ENCODE measurements at places on chromosomes 6 and 20.

DNA sequence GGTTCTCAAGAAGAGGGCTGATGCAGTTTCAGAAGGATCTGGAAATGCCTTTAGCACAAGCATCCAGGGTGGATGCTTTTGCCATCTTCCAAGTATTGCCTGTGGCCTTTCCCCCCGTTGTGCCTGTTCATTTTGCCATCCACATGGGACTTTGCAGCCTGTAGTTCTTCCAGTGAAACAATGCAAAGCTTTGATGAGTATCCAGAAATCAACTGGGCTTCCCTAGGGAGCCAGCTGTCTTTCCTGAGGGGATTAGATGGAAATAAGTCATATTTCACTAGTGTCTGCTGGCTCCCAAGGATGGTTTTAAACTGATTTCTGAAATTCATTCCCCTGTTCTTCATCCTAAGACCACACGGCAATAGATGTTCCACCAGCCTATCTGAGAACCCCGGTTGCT is 63.3 kb downstream of the CAP2 start:
- no peak for DNase-seq

- DNase-seq = no peak
These were observed 3.3 kb upstream of the TAAR5 start for GRCh38 chr6:132592855-132593254.

DNA sequence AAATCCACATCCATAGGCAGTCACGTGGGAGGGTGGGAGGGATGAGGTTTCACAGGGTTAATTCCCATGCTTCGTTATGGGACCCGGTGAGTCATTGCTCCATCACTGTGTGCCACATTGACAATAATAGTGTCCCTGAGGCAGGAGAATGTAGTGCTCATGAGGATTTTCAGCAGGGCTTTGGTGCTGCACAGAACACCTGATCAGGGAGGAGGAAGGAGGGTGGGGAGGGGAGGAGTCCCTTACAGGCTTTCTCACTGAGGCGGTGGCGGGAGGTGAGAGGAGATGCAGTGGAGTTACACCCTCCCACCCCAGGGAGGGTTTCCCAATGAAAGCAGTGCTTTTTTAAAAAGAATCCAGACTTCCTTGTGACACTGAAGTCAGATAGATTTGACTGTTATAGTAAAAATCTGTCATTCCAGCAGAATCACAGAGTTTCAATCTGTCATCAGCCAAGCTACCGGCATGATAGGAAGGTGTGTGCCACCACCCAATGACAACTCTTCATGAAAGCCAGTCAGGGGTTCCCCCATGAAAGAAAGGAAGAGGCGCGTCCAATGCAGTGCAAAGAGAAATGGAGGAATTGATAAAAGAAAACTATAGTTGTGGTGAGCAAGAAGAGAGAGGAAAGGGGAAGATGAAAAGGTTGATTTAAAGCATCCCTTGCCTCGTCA is 144.8 kb downstream of the TBC1D7 start:
- no peak for DNase-seq

DNA sequence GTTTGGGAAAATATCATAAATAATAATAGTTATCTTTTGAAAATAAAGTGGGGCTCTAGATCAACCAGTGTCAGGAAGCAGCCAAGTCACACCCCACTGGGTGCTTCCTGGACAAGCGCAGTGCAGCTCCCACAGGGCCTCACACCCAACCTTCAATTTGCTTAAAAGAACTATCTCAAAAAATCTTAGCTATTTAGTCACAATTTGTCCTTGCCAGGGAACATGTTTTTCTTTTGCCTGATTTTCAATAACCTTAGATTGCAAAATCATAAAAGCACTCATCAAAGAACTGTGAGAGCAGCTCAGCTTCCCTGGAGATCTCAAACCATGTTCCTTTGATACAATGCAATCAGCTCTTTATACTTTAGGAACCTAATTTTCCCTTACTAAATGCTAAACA is 1.6 kb upstream of the NCOA7 start:
- no peak for DNase-seq

- DNase-seq = no peak
These were observed 162.6 kb downstream of the DTNBP1 start for GRCh38 chr6:15500078-15500740.

GRCh38 chr6:32255199-32256153 is 31.6 kb upstream of the NOTCH4 start:
- peak; percentile 89 for DNase-seq

GRCh38 chr20:57030611-57031600 is 235.5 kb downstream of the BMP7 start:
- DNase-seq = peak; percentile 86

DNA sequence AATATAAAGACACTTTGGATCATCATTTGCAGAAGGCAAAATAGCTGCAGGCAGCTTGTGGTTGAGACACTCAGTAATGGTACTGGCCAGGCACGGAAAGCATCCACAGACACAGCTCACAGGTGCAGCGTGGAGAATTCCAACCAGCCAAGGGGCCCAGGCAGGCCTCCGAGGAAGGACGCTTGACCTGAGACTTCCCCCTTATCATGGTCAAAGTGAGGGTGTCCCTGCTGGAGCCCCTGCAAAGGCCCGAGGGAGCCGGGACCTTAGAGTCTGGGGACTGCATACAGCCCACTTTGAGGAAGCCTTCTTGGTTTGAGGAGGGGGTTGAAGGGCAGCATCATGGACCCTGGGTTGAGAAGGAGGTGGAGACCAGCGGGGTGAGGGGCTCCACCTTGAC is 15.1 kb upstream of the MYT1 start:
- DNase-seq = no peak

- DNase-seq = no peak
These were observed 14.4 kb downstream of the CCDC167 start for GRCh38 chr6:37485291-37485702.

DNA sequence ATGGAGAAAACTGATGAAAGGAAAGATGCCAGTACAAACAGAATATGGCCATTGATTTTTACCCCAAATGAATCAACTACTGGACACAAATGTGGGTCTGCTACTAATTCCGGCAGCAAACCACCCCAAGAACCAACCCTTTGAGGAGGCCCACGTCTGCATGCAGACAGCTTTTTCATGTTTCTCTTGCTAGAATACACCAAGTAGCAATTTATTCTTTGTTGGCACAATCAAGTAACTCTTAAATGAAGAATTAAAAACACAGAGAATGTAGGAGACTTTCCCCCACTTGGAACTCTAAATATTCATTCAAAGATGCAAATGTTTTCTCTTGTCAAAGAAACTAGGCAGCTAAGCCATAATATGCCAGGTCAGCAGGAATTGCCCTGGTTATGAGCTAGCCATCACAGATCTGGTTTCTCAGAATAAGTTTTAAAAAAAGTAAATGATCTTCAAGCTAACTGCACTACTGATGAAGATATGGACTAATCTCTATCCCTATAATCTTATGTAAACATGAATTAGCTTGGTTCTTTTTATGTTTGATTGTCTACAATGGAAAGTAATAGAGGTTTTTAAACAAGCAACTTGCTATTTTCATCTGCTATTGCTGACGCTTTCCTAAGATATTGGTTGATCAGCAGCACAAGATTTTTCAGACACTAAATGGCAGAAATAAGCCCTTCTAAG is 163.1 kb upstream of the THEMIS start:
- no peak for DNase-seq

GRCh38 chr20:10209091-10209490 is 9.5 kb upstream of the SNAP25 start:
- peak; percentile 73 for DNase-seq

- no peak for DNase-seq
These were observed 33.0 kb downstream of the AKIRIN2 start for GRCh38 chr6:87669051-87669450.

DNA sequence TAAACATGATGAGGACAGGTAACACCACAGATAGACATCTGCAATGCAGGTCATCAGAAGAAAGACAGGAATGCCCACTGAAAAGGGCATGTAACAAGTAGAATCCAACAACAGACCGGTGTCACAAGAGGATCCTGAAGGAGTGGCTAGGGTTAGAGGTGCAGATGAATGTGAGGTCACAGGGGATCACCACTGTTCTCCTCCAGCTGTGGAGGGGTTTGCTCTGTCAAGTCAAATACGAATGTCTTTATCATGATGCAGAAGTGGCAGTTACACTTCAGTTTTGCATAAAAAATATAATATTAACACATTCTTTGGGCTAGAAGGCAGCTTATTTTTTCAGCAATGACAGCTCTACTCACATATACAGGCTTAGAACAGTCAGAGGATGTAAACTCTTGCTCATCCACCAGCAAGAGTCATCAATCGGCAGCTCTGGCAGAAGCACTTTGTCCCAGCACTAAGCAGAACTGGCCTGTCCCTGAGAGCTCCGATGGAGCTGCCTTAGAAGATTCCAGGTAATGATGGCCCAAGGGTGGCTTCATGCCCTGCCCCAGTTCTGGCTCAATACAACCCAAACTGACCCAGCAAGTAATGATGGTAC is 130.4 kb upstream of the TRAF3IP2 start:
- no peak for DNase-seq

DNA sequence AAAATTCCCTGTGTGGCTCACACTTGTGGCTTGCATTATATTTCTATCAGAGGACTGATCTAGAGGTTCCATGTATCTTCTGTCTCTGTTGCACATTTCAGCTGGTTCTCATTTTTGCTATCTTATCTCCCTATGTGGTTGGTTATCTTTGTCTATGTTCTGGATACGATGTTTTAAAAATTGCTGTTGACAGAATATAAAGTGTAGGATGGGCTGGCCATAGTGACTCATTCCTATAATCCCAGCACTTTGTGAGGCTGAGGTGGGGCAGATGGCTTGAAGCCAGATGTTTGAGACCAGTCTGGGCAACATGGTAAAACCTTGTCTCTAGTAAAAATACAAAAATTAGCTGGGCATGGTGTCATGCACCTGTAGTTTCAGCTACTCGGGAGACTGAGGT is 9.9 kb upstream of the ULBP3 start:
- peak; percentile 77 for DNase-seq

DNA sequence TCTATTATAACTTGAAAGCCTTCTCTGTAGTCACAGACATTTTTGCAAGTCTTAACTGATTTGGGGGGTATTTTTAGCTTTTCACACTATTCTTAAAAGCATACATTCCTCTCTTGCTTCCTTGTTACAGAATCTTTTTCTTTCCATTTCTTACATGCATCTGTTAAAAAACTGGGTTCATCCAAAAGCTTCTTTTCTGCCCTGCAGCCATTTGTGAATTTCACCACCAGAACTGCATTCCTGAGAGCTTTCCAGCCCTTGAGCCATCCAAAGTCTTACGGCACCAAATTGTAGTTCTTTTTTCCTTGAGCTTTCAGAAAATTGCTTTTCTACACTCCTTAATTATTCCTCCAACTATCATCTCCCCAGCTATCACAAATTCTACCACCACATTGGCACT is 19.7 kb upstream of the GSTA4 start:
- peak; percentile 38 for DNase-seq

DNA sequence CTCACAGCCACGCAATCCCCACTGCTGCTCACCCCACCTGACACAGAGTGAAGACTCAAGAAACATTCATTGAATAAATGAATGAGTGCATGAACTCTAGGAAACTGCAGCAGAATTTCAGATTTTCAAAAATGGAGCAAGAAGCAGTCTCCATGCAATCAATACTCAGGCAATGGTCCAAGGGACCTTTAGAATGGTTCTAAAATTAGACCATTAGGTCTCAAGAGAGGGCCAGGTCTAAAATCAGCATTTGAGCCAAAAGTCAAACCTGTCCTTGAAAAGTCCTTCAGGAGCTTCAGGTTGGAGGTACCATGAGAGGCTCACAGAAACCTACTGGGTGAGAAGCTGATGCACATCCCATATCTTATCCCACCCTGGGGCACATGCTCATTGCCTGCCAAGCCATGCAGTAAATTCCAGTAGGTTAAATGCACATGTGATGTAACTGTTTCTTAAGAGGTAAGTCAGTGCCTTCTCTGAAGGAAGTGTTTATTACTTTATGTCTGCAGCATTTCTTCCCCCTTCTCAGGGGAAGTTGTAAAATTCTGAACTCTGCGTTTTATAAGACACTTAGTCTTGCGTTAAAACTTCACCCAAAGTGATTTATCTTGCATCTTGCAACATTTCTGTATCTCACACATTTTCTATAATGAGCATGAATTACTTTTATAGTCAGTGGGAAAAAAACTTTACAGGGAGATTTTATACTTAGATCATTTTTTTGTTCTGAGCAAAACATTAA is 126.6 kb downstream of the ADAT2 start:
- peak; percentile 84 for DNase-seq

GRCh38 chr6:37889486-37889885 is 70.0 kb downstream of the ZFAND3 start:
- DNase-seq = no peak

DNA sequence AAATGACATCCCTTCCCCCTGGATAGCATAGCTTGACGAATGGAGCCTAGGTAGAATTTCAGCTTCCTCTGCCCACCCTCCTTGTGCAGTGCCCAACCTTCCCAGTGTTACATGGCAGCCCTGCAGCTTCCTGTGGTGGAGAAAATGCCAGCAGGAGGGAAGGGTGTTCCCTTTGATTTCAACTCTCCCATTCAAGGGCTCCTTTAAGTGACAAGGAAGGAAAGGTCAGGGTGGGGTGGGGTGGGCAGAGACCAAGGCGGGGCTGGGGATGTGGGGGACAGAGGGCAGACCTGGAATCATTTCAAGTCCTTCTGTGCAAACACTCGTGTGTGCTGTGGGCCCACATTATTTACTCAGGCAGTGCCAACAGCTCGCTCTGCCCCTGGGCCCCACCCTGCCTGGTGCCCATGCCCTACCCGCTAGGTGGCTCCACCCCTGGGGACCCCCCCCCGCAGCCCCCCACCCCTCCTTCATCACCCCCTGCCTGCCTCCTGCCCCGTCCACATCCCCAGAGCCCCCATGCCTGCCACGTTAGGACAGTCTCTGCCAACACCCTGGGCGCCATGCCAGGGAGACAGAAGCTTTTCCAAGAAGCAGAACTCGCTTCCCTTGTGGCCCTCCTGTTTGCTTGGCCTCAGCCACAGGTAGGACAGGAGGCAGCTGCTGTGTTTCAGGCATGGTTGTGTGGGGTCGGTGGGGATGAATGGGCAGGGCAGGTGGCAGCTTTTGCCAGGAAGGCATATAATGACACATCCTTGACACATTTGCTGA is 9.4 kb downstream of the SPDEF start:
- DNase-seq = no peak

- no peak for DNase-seq
These were observed 799.5 kb downstream of the QKI start for GRCh38 chr6:164214066-164214465.

GRCh38 chr6:28323813-28324424 is 12.0 kb downstream of the ZSCAN31 start:
- no peak for DNase-seq

- DNase-seq = no peak
These were observed 22.2 kb downstream of the CST8 start for GRCh38 chr20:23513164-23513563.

Measured in fibroblast of villous mesenchyme (primary cell).